Astrocyte of the spinal cord (primary cell): ENCODE measurements at places on chromosomes 2 and 18.
A peak's percentile ranks its signal among the peaks of the same experiment; 100 is the strongest.

DNA sequence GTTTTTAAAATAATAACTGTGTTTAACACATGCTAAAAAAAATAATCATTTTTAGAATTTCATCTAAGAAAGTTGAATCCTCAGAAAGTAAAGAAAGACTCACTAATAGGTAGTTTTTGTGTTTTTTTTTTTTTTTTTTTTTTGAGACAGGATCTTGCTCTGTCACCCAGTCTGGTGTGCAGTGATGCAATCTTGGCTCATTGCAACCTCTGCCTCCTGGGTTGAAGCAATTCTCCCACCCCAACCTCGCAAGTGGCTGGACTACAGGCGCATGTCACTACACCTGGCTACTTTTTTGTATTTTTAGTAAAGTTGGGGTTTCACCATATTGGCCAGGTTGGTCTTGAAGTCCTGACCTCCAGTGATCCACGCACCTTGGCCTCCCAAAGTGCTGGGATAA, 7.1 kb downstream of the CKAP2L start:
- no peak for DNase-seq

- no peak for DNase-seq
These were observed 1.1 kb downstream of the TRAF3IP1 start for GRCh38 chr2:238321467-238321866.

- no peak for DNase-seq
These were observed 91.3 kb downstream of the DPP4 start for GRCh38 chr2:161982548-161983330.

- DNase-seq: no peak
These were observed 241.8 kb downstream of the AFF3 start for GRCh38 chr2:99900556-99900955.

- no peak for DNase-seq
These were observed 47.9 kb upstream of the FAM171B start for GRCh38 chr2:186645999-186646398.

- DNase-seq: peak; percentile 62
These were observed 48.8 kb downstream of the C2orf42 start for GRCh38 chr2:70141902-70142589.

- DNase-seq: no peak
These were observed 405.3 kb downstream of the ERBB4 start for GRCh38 chr2:212133337-212133736.
